ENCODE measurements at places on chromosomes 4 and X. TPM values are rescaled to one million over a fixed set of nuclear protein-coding genes. Genes with fewer than 3 reads are reported as not detected.

The EVC2 gene
- 1.6 TPM for total RNA-seq

The RIPPLY1 gene
- not detected for total RNA-seq

The GC gene
- 0.24 TPM for total RNA-seq

The FGFBP1 gene
- not detected for total RNA-seq

The ANKRD50 gene
- 5.3 TPM for total RNA-seq

The TMSB15C gene
- total RNA-seq = 0.48 TPM

The SUPT20HL2 gene
- not detected for total RNA-seq

The SCML2 gene
- total RNA-seq = 1.2 TPM

The L1CAM gene
- total RNA-seq = 5.3 TPM

The FREM3 gene
- 0.19 TPM for total RNA-seq

The GPRASP1 gene
- 3.8 TPM for total RNA-seq

The CCKAR gene
- total RNA-seq = not detected

The CT45A5 gene
- total RNA-seq = not detected

All from Right ventricle myocardium superior (tissue), 1 donor.